ENCODE measurements at places on chromosomes 12 and 14.

DNA sequence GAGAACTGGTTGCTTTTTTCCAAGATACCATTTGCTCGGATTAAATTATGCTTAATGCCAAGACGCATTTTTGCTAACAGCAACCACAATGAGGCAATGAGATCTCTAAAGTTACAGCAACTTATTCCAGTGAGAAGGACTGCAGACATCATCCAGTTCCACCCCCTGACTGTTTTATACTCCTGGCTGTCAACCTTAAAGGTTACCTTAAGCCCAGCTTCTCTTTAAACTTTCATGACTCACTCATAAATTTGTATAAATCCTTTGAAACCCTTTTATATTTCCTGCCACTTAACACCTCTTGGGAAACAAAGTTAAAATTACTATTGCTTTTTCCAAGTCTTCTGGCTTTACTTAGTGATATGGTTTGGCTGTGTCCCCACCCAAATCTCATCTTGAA, 80.2 kb downstream of the TMTC1 start:
- DNase-seq: no peak

- DNase-seq: peak; percentile 12
Measured at GRCh38 chr12:28024231-28024995, 51.9 kb upstream of the PTHLH start.

DNA sequence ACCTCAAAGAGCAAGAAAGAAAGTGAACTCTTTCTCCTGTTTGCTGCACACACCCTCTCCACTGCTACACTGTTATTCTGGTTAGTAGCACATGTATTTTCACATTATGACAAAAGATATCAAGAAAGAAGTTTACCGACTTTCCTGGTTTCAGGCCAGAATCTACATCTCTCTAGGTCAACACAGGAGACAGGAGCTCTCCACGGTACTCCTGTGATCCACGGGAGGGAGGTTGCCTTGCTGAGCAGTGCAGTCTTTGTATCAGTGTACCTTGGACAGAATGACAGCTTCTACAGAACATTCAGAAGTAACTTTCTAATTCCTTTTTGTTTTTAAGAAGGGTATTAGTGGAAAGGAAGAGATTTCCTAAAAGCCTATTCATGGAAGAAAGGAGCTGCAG, 805.6 kb downstream of the NRXN3 start:
- DNase-seq: no peak

DNA sequence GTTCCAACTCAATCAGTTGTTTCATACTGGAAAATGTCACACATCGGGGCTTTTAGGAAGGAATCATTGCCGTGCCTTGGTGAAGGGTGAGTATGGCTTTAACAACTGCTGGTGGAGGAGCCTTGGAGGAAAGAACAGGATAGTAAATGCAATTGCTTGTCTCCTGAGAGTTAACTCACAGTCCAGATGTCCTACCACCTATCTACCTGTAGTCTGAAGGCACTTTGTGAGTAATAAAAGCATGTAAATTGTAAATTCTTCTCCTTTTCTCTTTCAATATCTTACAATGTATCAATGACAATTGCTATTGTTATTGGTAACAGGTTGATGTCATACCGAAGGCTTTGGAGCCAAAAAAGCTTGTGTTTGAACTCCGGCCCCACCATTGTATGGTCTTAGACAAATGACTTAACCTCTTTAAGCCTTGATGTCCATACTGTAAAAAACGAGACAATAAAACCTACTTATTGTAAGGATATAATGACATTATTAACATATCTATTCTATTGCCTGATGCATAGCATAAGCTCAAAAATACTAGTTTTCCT, 397.4 kb downstream of the ADAMTS20 start:
- no peak for DNase-seq

DNA sequence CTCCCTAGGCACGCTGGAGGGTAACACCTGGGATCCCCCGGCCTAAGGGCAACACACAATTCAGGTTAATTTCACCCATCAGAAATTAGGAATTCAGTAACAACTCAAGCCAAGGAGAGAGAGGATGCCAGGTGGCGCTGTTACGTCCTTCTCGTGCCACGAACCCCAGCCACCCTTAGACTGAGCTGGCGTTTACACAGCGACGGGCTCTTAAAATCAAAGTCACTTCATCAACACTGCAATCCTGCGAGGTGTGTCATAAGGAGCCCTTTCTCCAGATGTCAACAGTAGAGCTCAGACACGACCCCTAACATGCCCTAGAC, 110.6 kb upstream of the TMEM132D start:
- DNase-seq: no peak

DNA sequence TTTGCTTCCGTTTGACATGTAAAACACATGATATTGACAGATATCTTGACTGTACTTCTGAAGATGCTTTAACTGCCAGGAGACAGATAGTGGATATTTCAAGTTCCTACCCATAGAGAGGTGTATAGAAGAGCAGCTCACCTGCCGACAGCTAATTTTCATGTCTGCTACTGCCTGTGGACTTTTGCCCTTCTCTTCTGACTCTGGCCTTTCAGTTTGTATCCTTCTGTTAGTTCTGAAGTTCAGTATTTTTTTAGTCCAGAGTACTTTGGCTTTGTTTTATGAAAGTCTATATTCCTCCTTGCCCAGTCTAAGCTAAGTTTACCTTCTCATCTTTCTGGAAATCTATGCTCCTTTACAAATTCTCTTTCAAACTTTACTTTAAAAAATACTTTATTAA, 30.8 kb upstream of the STK38L start:
- DNase-seq: no peak

- DNase-seq: peak; percentile 71
Measured at GRCh38 chr12:116434155-116435011, 124.8 kb upstream of the MAP1LC3B2 start.

- DNase-seq: no peak
Measured at GRCh38 chr14:35277179-35277578, 15.0 kb upstream of the PSMA6 start.

DNA sequence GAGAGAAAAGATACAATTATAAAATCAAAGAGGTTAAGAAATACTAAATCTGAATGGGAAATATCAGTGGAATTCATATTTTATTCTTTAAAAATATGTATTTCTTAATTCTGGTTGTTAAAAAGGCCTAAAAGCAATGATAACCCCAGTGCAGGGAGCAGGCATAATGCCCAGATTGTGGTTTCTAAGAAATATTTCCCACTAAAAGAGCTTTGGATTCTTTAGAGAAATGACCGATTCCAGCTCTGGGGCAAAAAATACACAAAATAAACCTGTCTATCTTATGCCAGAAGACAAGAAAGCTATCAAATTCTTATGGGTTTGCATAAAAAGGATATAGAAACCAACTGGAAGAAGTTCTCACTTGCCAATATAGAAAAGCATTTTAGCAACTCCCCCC, 71.6 kb downstream of the PDE6H start:
- DNase-seq: no peak

GRCh38 chr14:93901813-93902212, 25.3 kb upstream of the FAM181A start:
- no peak for DNase-seq

DNA sequence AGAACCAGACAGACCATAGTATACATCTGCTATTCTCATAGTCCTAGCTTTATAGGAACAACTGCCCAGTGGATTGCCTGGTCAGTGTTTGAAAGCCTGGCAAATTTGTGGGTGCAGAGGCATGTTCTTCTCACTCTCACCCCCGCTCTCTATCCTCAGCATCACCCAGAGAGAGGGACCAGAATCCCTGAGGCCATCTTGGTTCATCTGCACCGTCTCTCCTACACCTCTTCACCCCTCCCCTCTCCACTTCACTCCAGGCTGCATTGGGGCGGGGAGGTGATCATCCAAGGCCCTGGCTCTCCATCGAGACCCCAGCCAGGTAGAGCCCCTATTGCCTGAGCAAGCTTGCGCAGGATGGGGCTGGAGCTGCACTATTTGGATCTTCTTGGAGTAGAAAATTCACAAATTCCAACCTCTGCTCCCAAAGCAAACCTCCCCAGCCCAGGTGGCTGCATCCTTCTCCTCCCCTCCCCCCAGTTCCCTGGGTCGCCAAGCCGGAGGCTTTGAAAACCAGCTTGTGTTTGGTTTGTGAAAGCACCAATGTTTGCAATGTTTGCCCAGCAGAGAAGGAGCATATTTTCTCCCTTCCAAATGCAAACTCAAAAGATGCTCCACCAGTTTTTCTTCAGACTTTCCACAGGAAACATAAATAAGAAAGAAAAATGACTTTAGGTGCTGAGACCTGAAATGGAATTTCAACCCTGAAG, 18.6 kb upstream of the COL2A1 start:
- DNase-seq: no peak

DNA sequence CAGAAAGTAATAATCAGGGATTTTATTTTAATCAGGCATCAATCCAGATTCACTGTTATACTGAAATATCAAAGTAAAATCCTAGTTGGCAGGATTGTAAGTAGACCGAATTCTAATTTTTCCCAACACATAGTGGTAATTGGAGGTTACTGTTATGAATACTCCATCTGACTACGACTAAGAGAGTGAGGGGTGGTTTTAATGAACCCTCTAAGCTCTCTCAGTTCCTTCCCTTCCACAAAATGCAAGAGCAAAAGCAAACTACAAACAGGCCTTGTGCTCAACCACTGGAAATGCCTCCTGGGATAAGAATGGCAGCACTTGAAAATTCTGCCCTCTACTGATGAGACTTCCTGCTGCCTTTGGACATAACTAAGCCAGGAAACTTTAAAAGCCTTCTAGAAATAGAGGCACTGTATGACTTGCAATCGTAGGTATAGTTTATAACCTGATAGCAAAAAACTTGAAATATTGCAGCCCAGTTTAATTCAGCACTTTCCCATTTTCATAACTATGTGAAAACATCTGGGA, 184.8 kb downstream of the SLC16A7 start:
- DNase-seq: no peak

DNA sequence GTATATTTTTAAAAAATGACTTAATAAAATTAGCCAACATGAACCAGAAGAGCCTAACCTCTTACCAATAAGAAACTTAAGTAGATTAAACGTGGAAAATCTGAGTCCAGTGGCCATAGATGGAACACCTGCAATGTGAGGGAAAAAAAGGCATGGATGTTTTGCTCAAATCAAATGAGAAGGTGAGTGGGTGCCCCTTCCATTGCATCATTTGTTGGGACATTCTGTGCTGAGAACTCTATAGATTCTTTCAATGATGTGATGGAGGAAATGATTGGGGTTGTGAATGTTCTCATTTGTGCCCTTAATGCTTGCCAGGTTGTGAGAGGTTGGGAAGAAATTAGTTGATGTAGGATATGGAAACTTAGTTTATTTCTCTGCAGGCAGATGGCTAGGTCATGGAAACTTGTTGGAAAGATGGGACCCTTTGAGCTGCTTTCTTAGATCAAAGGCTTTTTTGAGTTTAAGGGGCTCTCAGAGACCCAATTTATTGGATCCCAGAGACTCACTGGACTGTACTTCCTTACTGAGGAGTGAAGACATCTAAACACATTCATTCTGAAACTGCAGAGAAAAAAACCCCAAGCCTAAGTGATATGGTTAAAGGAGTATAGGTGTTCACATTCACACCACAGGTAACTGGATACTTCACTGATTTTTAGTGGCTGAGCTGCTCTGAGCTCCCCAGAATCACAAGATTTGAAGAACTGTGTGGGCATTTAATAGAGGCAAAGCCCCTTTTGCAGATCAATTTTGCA, 95.9 kb downstream of the DACT1 start:
- no peak for DNase-seq

DNA sequence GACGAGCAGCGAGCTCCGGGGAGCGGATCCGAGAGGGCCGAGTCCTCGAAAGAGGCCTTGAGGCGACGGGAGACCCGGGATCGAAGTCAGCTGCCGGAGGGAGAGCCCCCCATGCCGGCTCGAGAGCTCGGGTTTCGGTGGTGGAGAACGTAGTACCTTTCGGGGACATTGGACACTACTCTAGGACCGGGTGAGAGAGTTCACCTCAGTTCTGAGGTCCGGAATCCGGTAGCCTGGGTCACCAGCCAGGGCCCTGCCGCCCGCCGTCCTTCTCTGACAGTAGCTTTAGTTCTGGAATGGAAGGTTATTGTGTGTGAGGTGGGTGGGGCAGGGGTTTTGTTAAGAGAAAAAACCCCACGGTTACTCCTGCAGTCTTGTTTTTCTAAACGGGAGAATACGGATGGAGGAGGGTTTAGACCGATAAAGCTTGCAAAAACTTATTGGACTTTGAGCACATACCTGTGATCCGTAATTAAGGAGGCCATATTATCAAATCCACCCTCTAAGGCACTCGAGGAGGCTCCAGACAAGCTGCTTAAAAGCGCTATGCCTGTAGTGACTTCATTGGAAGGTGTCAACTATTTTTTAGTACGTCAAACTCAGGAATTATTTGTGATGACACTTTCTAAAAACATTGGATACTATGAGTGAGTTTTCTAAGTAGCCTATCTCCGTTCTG, 765 bp downstream of the SCYL2 start:
- DNase-seq: no peak

GRCh38 chr12:47022296-47022695, 57.1 kb upstream of the PCED1B start:
- peak; percentile 78 for DNase-seq

DNA sequence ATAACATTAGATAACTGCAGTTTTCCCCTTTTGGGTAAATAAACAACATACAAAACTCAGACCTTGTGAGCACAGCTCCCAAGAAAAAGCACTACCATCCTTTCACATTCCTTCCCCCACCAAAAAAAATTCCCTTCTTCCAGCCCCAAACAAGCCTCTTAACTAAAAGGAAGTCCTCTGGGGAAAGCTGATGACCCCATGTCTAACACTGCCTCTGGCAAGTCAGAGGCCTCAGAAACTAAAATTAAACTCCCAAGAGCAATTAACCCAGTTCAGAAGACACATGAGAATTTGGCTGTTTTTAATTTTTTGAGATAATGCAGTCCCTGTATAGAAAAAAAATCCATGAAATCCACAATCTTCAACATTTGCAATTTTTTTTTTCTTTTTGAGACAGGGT, 127.7 kb downstream of the SPTSSA start:
- no peak for DNase-seq

GRCh38 chr14:76497550-76498462, 121.9 kb downstream of the ESRRB start:
- no peak for DNase-seq

GRCh38 chr12:51351913-51352532, 5.5 kb upstream of the CELA1 start:
- no peak for DNase-seq

DNA sequence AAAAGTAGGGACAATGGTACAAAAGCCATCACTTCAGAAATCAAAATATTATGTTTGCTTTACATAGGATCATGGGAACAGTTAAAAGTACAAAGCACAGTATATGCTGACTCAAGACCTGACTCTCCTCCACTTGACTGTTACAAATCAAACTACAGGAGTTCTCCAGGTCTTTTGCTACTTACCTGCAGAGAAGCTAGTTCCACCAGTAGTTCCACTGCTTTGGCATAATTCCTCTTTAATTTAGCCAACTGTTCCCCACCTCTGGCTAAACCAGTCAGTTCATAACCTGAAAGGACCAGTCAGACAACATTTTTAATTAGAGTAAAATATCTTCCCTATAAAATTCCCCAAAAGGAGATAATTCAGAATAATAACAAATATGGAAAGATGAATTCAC, 14.0 kb downstream of the ATP6V1D start:
- no peak for DNase-seq

- peak; percentile 82 for DNase-seq
Measured at GRCh38 chr12:2397356-2398045, 344.7 kb downstream of the CACNA1C start.

All from T1000 (cell line).